ENCODE measurements at places on chromosomes 3 and 15. TPM values are rescaled to one million over a fixed set of nuclear protein-coding genes. Genes with fewer than 3 reads are reported as not detected.

DNA sequence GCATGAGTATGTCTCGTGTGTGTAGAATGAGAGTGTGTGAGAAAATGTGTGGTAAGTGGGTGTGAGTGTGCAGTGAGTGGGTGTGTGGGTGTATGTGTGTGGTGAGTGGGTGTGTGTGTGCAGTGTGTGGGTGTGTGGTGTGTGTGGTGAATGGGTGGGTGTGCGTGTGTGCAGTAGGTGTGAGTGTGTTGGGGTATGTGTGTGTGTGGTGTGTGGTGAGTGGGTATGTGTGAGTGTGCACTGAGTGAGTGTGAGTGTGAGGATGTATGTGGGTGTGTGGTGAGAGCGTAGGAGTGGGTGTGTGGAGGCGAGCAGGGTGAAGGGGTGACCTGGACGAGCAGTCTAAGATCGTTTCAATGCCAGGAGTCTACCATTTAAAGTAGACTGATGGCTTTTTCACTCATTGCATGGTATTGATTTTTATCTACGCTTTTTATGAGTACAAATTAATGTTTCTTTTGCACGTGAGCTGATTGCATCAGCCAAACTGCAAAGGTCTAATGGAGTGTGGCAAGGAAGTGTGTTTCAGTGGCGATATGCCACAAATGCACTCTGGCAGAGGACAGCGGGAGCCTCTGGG lies 1.6 kb upstream of the CPN2 start:
- H3K36me3 ChIP-seq, result no peaks in the 10 kb centered on the region
- H3K27me3 ChIP-seq, result no peaks in the 10 kb centered on the region
- no peaks in the 10 kb centered on the region for H3K4me1 ChIP-seq
- no peak overlapping the region for H3K27ac ChIP-seq
- DNase-seq, result no peak

GRCh38 chr3:23487015-23487414 lies 283.9 kb downstream of the UBE2E2 start:
- no peak overlapping the region for H3K27ac ChIP-seq
- no peak overlapping the region for H3K4me3 ChIP-seq
- H3K4me1 ChIP-seq, result no peaks in the 10 kb centered on the region
- no peak for DNase-seq
- H3K27me3 ChIP-seq, result no peaks in the 10 kb centered on the region

DNA sequence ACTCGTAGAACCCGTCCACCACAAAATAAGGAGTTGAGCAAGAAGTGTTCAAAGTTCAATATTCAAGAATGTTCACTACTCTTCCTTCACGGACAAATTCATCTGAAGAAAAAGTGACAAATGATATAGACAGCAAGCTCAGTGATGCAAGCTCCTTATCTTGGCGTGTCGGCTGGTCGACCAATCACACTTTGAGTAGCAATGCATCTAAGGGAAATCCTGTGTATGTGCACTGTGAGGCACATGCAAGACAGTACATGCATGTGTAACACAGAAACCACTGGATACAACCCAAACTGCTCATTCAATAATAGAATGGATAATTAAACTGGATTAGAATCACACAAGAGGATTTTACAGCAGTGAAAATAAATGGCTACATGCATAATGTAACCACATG lies 64.4 kb upstream of the CSPG5 start:
- no peaks in the 10 kb centered on the region for H3K27me3 ChIP-seq
- no peaks in the 10 kb centered on the region for H3K4me1 ChIP-seq
- no peak overlapping the region for H3K4me3 ChIP-seq
- no peak overlapping the region for H3K27ac ChIP-seq
- no peaks in the 10 kb centered on the region for H3K36me3 ChIP-seq

DNA sequence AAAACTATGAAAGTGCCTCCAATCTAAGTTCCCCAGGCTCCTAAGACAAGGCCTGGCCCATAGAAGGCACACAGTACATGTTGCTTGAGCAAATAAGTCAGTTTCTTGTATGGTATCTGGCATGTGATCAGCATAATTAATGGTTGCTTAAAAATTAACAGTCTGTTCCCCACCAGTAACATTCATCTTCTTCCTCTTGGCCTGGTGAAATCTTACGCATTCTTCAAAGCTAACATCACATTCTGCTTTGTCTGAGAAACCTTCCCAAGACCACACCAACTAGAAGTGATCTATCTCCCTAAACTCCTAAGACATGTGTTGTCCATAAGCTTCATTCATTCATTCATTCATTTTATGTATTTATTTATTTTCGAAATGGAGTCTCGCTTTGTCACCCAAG lies 48.1 kb downstream of the LIPC start:
- H3K27me3 ChIP-seq, result no peaks in the 10 kb centered on the region
- DNase-seq, result no peak
- H3K36me3 ChIP-seq, result no peaks in the 10 kb centered on the region
- H3K4me1 ChIP-seq, result no peaks in the 10 kb centered on the region
- H3K27ac ChIP-seq, result no peak overlapping the region

Gene KLHL24
- total RNA-seq, result 56.7 TPM

GRCh38 chr15:70852501-70853317 lies 1.2 kb downstream of the LARP6 start:
- H3K4me1 ChIP-seq, result peaks cover 5% of the 10 kb centered on the region
- H3K4me3 ChIP-seq, result peak overlapping the region; percentile 96
- no peaks in the 10 kb centered on the region for H3K36me3 ChIP-seq
- DNase-seq, result no peak
- H3K27ac ChIP-seq, result no peak overlapping the region
- H3K27me3 ChIP-seq, result no peaks in the 10 kb centered on the region

DNA sequence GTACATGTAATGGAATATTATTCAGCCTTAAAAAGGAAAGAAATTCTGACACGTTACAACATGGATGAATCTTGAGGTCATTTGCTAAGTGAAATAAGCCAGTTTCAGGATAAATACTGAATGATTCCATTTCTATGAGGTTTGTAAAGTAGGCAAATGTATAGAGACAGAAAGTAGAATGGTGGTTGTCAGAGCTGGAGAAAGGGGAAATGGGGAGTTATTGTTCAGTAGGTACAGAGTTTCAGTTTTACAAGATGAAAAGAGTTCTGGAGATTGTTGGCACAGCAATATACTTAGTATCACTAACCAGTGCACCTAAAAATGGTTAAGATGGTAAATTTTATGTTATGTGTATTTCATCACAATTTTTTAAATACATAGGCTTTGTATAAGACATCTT lies 60.6 kb downstream of the USP8 start:
- H3K36me3 ChIP-seq, result no peaks in the 10 kb centered on the region
- no peak overlapping the region for H3K27ac ChIP-seq
- no peak for DNase-seq
- no peak overlapping the region for H3K4me3 ChIP-seq
- H3K27me3 ChIP-seq, result no peaks in the 10 kb centered on the region

DNA sequence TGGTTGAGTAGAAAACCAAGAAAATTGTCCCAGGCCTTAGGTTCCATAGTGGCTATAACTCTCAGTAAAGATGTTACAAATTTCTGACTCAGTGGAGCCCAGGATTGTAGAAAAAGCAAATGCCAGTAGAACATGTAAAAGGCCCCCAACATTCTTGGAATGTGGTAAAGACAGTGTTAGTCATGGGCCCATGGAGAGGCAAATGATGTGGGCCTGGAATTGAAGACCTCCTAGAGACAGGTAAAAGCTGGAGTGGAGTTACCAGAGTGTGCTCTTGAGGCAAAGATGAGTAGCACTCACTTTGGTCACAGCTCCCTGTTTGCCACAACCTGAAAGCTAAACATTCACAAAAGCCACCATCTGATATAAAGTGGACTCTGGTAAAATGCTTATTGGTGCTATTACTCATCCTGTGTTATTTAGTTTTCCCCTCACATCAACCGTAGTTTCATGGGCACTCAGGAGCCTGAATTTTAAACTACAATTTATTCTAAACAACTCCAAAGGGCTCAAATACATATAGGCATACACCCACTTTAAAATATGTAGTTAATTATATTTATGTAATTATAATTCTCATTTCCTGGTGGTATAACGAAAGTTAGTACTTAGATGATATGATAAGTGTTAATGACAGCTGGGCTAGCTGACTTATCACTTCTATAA lies 359.6 kb upstream of the NECTIN3 start:
- H3K27ac ChIP-seq, result no peak overlapping the region
- no peaks in the 10 kb centered on the region for H3K4me1 ChIP-seq
- no peaks in the 10 kb centered on the region for H3K27me3 ChIP-seq
- DNase-seq, result no peak

DNA sequence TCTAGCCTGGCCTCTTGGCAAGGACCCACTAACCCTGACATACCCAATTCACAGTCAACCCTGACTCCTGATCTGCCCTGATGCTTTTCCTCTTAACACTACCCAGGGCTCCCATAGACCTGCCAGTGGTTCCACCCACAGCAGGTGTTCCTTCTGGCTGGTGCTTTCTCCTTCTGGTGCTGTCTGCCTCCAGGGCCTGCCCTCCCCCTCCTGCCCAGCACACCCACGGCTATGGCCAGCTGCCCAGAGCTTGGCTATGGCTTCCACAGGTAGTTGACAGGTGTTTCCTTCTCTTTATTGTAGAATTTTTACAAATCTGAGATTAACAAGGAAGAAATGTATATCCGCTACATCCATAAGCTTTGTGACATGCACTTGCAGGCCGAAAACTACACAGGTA lies 46.5 kb upstream of the MANF start:
- H3K36me3 ChIP-seq, result no peaks in the 10 kb centered on the region
- no peaks in the 10 kb centered on the region for H3K27me3 ChIP-seq
- H3K4me1 ChIP-seq, result peaks cover 19% of the 10 kb centered on the region
- H3K4me3 ChIP-seq, result no peak overlapping the region
- no peak for DNase-seq

GRCh38 chr3:177147790-177148189 lies 49.5 kb downstream of the TBL1XR1 start:
- H3K27ac ChIP-seq, result no peak overlapping the region
- no peak overlapping the region for H3K4me3 ChIP-seq
- no peaks in the 10 kb centered on the region for H3K27me3 ChIP-seq

Gene MINDY2
- total RNA-seq, result 25.1 TPM

GRCh38 chr3:74842141-74842540 lies 227.7 kb upstream of the CNTN3 start:
- no peaks in the 10 kb centered on the region for H3K27me3 ChIP-seq
- no peak for DNase-seq
- no peak overlapping the region for H3K4me3 ChIP-seq
- no peak overlapping the region for H3K27ac ChIP-seq
- no peaks in the 10 kb centered on the region for H3K36me3 ChIP-seq
- no peaks in the 10 kb centered on the region for H3K4me1 ChIP-seq

Gene VWA5B2
- total RNA-seq, result 140 TPM

DNA sequence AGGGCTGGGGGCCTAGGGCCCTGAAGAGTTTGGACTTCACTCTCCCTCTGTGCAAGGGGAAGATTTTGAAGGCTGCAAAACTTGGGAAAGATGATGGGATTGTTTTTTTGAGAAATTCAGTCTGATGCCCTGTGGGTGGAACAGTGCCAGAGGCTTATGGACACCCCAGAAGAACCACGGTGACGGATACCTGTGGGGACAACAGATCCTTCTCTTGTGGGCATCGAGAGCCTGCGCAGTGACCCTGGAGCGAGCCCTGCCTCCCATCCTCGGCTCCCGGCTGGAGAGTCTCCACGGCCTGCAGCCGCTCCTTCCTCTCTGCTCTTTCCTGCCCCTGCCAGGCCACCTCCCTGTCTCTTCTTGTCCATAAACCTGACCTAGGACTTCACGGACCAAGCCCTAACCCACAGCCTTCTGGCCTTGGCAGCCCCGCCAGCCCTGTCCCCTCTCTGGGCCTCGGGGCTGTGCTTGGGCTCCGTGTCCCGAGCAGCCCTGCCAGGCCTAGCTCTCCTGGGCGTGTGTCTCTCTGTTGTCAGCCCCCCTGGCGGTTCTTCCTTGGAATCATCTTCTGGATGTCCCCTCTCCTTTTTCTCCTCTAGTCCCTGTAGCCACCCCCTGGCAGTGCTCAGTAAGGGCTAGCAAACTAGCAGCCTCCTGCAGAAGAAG lies 98.4 kb downstream of the VGLL4 start:
- DNase-seq, result no peak
- no peaks in the 10 kb centered on the region for H3K4me1 ChIP-seq
- H3K27ac ChIP-seq, result no peak overlapping the region
- no peak overlapping the region for H3K4me3 ChIP-seq
- H3K36me3 ChIP-seq, result no peaks in the 10 kb centered on the region
- H3K27me3 ChIP-seq, result no peaks in the 10 kb centered on the region

Gene RYR3
- 1.7 TPM for total RNA-seq

Gene MKRN3
- total RNA-seq, result not detected

- no peaks in the 10 kb centered on the region for H3K36me3 ChIP-seq
- no peaks in the 10 kb centered on the region for H3K27me3 ChIP-seq
- no peaks in the 10 kb centered on the region for H3K4me1 ChIP-seq
- no peak overlapping the region for H3K27ac ChIP-seq
Measured at GRCh38 chr3:186628756-186629155, 11.4 kb upstream of the FETUB start.

Gene GASK1A
- total RNA-seq, result 7.4 TPM

DNA sequence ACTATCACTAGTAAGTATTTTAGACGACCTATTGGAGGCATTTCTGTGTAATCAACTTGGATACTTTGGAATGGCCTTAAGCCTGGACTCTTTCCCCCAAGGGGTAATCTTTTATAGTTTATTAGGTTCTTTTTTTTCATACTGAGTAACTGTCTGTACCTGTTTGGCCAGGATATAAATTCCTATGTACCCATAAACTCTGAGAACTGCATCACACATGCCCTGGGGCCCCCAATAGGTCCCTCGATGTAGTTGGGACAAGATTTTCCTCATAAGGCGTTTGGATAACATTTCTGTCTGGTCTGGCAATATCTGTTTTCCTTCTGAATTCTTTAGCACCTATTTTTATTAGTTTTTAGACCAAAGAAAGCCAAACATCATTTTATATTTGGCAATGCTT lies 86.4 kb upstream of the WNT7A start:
- no peaks in the 10 kb centered on the region for H3K27me3 ChIP-seq
- H3K27ac ChIP-seq, result no peak overlapping the region
- H3K4me1 ChIP-seq, result no peaks in the 10 kb centered on the region
- no peak for DNase-seq
- no peak overlapping the region for H3K4me3 ChIP-seq
- no peaks in the 10 kb centered on the region for H3K36me3 ChIP-seq

DNA sequence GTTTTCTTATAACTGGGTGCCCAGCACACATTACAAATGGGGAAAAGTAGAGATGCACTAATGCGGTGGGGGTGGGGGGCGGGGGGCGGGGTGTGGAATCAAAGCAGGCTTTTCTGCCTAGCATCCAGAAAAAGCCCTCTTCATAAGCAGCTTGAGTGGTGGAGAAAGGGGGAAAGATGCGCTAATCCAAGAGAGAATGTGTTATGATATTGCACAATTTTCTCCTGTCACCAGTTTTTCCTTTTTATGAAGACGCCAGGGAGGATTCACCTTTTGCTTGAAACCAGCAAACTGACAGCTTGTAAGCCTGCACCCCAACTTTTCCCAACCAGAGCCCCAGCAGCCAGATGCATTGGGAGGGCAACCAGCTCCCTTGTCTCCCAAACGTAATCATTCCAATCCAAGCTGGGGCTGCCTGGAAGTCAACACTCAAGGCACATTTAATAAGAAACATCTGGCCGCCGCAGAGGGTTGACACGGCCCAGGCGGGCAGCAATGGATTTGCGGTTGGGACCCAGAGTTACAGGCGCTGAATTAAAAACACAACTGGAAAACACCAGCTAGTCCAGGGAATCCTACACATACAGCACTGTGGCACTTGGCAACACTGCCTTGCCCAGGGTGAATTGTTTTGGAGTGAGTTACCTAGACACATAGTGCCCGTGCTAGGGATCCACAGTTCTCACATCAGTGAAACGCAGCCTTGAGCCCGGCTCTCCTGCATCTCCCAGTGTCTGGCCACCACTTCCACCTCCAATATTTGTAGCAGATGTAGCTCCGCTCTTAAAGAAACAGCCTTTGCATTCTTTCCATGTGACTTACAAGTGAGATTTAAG lies 218.5 kb upstream of the PRICKLE2 start:
- no peak for DNase-seq
- no peak overlapping the region for H3K4me3 ChIP-seq
- no peak overlapping the region for H3K27ac ChIP-seq
- H3K27me3 ChIP-seq, result peaks cover 4% of the 10 kb centered on the region
